Pulmonary artery endothelial cell (primary cell): ENCODE measurements at places on chromosomes 7 and 10. TPM values are rescaled to one million over a fixed set of nuclear protein-coding genes. Genes with fewer than 3 reads are reported as not detected.

The TUBGCP2 gene
- 59.4 and 60.9 TPM in 2 replicates for total RNA-seq

The TMEM225B gene
- not detected in 2 replicates for total RNA-seq

The FAM25A gene
- not detected in 2 replicates for total RNA-seq

The SPAM1 gene
- total RNA-seq: not detected in 2 replicates

The EPO gene
- total RNA-seq: not detected in 2 replicates

The TAX1BP1 gene
- 82.0 and 88.6 TPM in 2 replicates for total RNA-seq

The PAX2 gene
- not detected in 2 replicates for total RNA-seq

The SLC39A12 gene
- total RNA-seq: not detected in 2 replicates

The POLR2J2 gene
- 1.7 and 2.6 TPM in 2 replicates for total RNA-seq

The HTR7 gene
- total RNA-seq: 0.13 and 0.28 TPM in 2 replicates

The NOS3 gene
- 58.3 and 67.0 TPM in 2 replicates for total RNA-seq

The GATA3 gene
- total RNA-seq: 0.25 and 0.53 TPM in 2 replicates
